Suprapubic skin (tissue), 4 donors: ENCODE measurements at places on chromosomes 4 and X.

DNA sequence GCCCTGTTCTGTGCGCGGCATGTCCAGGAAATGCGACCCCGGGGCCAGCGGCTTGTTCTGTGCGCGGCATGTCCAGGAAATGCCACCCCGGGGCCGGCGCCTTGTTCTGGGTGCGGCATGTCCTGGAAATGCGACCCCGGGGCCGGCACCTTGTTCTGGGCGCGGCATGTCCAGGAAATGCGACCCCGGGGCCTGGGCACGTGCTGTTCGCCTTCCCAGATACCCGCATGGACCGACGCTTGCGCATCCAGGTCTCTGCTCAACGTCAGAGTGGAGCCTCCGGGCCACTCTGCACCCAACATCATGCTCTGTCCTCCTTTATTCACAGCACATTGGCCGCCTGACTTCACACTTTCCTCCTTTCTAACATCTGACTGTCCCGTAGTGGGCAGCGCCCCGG lies 75.8 kb upstream of the PSAPL1 start:
- no peak for DNase-seq

DNA sequence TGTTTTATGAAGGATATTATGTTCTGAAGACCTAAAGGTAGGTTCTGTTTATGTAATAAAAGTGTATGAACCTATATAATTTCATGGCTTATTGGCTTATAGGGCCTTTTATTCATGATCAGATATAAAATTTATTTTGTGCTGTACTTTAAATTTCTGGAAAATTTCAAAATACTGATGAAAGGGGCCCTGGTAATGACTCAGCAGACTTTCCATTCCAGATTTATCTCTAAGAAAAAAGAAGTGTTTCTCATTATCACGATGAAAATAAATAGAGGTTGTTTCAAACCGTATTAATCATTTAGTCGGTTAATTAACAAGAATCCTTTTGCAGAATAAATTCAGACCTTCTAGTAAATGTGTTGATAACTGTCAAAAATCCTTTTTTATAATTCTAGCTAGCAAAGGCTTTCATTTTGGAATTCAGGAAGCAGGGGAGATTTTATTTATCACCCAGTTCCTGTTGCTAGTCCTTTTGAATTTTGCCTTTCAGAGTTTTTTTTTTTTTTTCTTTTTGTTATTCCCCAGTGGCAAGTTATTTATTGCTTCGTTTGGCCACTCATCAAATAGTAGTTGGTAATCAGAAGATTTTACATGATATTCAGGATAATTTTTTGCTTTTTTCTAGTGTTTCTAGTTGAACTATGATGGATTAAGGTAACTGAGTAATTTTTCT lies 5.4 kb upstream of the TAPT1 start:
- DNase-seq, result no peak

DNA sequence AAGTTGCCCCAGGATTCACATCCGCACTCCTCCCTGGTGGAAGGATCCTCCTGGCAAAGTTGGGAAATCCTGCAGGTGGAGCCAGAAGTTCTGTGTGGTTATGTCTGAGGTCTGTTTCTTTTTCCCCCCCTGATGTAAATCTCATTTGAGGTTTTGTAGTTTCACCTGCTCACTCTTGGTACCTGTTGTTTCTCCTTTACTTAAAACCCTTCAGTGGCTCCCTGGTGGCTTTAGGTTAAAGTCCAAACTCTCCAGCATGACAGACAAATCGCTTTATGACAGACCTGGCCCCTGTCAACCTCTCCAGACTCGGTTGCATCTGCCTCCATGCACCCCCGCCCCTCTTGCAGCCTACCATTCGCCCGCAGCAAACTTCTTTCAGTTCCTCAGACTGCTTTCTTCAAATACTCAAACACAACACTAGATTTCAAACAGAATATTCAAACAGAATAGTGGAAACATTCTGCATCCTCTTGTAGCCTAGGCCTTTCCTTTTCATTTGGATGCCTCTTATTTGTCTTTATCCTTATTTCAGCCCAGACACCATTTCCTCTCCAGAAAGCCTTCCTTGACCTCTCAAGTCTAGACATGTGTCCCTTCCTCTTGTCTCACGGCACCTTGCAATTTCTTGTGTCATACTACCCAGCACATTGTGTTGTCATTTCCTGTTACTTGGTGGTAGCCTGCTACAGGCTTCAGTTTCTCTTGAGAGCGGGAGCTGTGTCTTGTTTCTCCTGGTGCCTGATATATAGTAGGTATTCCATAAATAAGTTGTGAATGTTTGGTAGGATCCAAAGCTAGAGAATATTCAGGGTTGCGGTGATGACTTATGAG lies 24.8 kb downstream of the IL13RA1 start:
- no peak for DNase-seq

DNA sequence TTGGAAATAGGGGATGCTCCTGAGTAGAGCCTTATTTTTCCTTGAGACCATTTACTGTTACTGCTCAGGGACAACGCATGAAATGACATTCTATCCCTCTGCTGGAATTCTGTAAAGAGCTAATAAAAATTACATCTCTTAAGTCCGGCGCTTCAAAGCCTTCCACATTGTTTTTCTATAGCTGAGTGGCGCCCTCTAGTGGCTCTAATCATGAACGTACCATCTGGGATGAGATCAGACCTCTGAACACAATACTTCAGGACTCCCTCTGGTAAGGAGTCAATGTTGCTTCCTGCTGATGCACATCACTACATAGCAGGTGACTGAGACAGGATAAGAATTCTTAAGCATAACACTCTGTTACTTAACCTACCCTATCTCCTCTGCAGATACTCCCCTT lies 6.0 kb downstream of the HMGN5 start:
- DNase-seq, result no peak

DNA sequence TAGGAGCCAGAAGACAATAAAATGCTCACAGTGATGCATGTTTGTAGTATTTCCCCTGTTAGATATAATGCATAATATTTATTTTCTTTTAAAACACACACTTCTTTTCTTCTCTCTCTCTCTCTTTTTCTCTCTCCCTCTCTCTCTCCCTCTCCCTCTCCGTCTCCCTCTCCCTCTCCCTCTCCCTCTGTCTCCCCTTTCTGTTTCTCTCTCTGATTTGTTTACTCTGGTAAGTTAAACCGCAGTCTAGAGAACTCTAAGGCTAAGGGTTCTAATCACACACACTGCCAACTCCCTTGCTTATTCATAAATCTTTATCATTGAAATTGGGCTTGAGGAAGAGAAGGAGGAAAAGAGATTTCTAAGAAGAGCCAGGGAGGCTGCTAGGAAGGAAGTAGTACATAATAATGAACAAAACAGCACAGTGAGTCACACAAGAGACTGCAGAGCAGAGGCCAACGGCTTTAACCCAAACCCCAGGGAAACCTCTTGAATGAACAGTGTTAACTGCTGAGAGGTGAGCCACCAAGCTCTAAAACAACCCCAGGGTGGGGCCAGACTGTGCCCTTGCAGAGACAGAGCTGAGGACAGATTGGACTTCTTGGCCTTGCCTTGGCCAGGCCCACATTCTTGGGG lies 9.1 kb upstream of the PHOX2B start:
- DNase-seq, result no peak

- DNase-seq, result no peak
Observed at GRCh38 chr4:1775731-1776500, 17.2 kb upstream of the FGFR3 start.

- DNase-seq, result no peak
Observed at GRCh38 chr4:152328582-152328981, 207.3 kb downstream of the FBXW7 start.

GRCh38 chrX:11464836-11465463 lies 171.7 kb downstream of the AMELX start:
- no peak for DNase-seq

- DNase-seq, result no peak
Observed at GRCh38 chr4:185534511-185534865, 819 bp downstream of the PDLIM3 start.

DNA sequence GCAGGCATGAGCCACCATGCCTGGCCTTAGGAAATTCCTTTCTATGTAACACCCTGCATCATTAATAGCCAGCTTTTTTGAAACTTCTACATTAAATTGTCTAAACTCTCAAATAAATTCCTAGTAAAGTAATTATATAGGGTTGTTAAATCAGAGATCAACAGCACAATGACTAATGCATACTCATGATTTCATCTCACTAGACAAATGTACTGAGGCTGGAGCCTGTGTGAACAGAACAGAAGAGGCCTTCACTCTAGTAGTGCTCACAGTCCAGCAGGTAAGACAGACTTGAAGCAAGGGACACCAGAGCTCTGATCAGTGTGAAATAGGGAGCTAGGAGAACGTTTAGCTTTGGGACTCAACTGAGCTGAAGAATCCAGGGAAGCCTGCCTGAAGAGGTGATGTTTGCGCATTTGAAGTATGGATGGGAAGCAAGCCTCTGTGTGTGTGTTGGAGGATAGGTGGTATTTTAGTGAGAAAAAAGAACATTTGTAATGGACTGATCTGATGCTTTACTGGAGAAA lies 3.9 kb downstream of the ZFP42 start:
- DNase-seq, result no peak

DNA sequence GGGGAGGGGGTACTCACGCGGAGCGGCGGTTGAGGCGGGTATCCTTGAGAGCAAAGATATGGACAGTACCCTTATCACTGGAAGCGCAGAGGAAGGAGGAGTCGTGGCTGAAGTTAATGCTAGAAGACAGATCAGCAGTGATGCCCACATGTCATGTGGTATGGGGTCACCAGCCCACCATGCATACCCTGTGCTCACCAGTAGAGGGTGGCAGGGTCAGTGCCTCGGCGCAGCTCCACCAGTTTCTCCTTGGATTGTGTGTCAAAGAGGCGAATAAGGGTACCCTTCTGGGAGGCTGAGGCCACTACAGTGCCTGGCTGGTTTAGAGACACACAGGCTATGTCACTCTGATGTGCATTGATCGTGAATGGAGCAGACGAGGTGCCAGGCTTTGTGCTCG lies 1.5 kb upstream of the PRAF2 start:
- no peak for DNase-seq

GRCh38 chr4:29043411-29043810 lies 1676.8 kb upstream of the PCDH7 start:
- no peak for DNase-seq

GRCh38 chrX:9770319-9770718 lies 4.7 kb upstream of the GPR143 start:
- no peak for DNase-seq

GRCh38 chr4:18439311-18439710 lies 417.8 kb upstream of the LCORL start:
- DNase-seq, result no peak

GRCh38 chr4:41408859-41409593 lies 128.9 kb upstream of the LIMCH1 start:
- DNase-seq, result no peak
